Smooth muscle cell of the umbilical artery (primary cell): ENCODE measurements at places on chromosomes 11 and 22. TPM values are rescaled to one million over a fixed set of nuclear protein-coding genes. Genes with fewer than 3 reads are reported as not detected.

Gene EP300
- 31.2 and 68.3 TPM in 2 replicates for total RNA-seq

Gene TMEM191B
- total RNA-seq, result under 0.01 and 0.97 TPM in 2 replicates

Gene MMP12
- total RNA-seq, result 0.18 and 1.2 TPM in 2 replicates

Gene MMP27
- total RNA-seq, result not detected in 2 replicates

Gene FIBIN
- total RNA-seq, result 25.4 and 51.4 TPM in 2 replicates

Gene OR52E8
- not detected in 2 replicates for total RNA-seq

Gene COA4
- total RNA-seq, result 40.3 and 54.9 TPM in 2 replicates

Gene KCNK4
- total RNA-seq, result not detected in 2 replicates
